Smooth muscle cell of trachea (primary cell): ENCODE measurements at places on chromosomes 2 and 18. TPM values are rescaled to one million over a fixed set of nuclear protein-coding genes. Genes with fewer than 3 reads are reported as not detected.

DNPEP gene
- total RNA-seq, result 90.3 and 157 TPM in 2 replicates

ANXA4 gene
- total RNA-seq, result 64.6 and 195 TPM in 2 replicates

BUB1 gene
- 5.0 and 65.7 TPM in 2 replicates for total RNA-seq

TXNDC2 gene
- under 0.01 TPM in 2 replicates for total RNA-seq

RAX gene
- total RNA-seq, result not detected in 2 replicates

ANKRD62 gene
- not detected in 2 replicates for total RNA-seq

SERPINB5 gene
- 0.29 TPM in 1 of 2 replicates, not detected in the other for total RNA-seq

C2orf72 gene
- 0.17 TPM in 1 of 2 replicates, not detected in the other for total RNA-seq

C1QL2 gene
- not detected in 2 replicates for total RNA-seq

RUFY4 gene
- total RNA-seq, result not detected in 2 replicates

PROKR1 gene
- not detected in 2 replicates for total RNA-seq

METTL5 gene
- total RNA-seq, result 53.9 and 63.6 TPM in 2 replicates

GCKR gene
- 0.17 and 1.0 TPM in 2 replicates for total RNA-seq

CTNNA2 gene
- total RNA-seq, result under 0.01 TPM in 1 of 2 replicates, not detected in the other

REG1B gene
- not detected in 2 replicates for total RNA-seq

MGAT5 gene
- 33.9 and 69.5 TPM in 2 replicates for total RNA-seq

MAPK4 gene
- total RNA-seq, result not detected in 2 replicates

TGFA gene
- 0.73 TPM in 1 of 2 replicates, not detected in the other for total RNA-seq

PRKAG3 gene
- total RNA-seq, result 0.15 and 0.50 TPM in 2 replicates

XDH gene
- total RNA-seq, result 0.87 and 1.3 TPM in 2 replicates

ABCA12 gene
- under 0.01 and 0.17 TPM in 2 replicates for total RNA-seq

ASXL3 gene
- 0.66 and 3.2 TPM in 2 replicates for total RNA-seq

POTEI gene
- total RNA-seq, result under 0.01 TPM in 1 of 2 replicates, not detected in the other
